Osteocyte (in vitro differentiated cells): ENCODE measurements at places on chromosomes 4 and X. TPM values are rescaled to one million over a fixed set of nuclear protein-coding genes. Genes with fewer than 3 reads are reported as not detected.

DNA sequence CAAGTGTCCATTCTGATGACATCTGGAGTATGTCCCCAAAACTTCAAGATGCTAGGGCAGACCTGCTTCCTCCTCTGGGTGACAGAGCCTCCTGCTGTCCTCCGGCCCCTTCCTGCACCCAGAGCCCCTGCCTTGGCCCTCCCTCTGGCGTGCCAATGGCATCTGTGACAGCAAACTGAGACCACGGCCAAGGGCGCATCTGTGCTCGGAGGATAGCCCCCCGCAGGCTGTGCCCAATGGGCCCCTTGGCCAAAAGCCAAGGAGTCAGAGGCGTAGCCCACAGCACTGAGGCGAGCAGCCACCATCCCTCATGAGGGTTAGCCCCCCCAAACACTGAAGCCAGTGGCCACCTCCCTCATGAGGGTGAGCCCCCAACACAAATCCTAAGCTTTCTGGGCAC is 7.9 kb downstream of the LRPAP1 start:
- no peak for DNase-seq

The GRIPAP1 gene
- 42.2 and 48.5 TPM in 2 replicates for total RNA-seq

DNA sequence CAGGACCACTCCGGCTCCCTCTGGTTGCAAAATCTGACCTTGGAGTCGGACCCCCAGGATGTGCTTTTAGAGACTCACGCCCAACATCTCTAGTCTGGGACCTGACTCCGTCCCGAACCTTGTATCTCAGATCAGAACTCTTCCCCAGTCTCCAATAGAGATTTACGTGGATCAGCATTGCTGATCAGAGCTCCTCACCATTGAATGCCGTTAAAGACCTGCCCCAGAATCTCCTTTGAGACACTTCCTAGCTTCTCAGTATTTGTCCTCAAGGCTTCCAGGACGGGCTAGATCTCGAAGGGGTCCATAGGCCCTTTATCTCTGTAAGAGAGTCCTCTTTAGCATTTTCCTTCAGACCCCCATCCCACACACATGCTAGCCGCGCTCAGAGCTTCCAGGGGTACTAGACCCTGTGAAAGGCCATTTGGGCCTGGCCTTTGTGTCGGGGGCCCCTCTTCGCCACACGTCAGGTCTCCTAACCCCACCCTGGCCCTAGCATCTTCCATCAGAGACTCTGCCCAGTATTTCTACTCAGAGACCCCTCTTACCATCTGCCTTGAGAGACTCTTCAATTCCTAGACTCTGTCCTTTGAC is 662 bp downstream of the UBA1 start:
- DNase-seq, result no peak

GRCh38 chrX:123013141-123013540 is 170.9 kb upstream of the GRIA3 start:
- DNase-seq, result no peak

- DNase-seq, result no peak
Measured at GRCh38 chrX:153645151-153645550, 1.9 kb upstream of the DUSP9 start.

DNA sequence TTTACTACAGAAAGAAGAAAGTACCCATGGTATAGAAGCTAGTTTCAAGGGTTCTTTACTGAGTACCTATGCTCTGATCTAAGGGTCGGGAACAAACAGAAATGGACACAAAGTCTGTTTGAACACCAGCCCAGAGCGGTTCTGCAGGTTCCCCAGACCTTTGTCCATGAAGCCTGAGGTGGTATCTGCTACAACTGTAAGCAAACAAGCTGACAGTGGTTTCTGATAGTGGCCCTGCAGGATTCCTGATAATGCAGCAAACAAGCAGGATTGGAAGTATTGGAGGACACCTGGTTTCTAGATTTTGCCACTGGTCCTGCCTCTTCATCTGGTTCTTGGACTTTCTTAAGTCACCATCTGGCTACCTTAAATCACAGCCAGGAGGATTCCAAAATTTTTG is 23.7 kb downstream of the SMPX start:
- no peak for DNase-seq

GRCh38 chr4:91359041-91360031 is 944.4 kb upstream of the GRID2 start:
- no peak for DNase-seq

DNA sequence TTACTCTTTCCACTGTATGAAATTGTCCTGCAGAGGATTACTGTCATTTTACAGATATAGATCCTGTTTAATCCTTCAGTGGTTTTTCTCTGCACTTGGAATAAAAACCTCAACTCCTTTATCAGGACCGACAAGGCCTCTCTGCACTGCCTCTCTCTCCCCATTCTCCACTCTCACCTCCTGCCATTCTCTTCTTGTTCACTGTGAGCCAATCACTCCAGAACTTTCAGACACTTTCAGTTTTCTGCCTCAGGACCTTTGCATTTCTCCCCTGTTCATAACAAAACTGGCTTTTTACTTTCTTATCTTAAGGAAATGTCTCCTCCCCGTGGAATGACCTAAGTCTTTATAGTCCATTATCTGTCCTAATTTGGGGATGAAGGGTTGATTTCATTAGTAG is 137.3 kb downstream of the ELOVL6 start:
- DNase-seq, result no peak

The PRDM5 gene
- total RNA-seq, result 9.4 and 10.2 TPM in 2 replicates

DNA sequence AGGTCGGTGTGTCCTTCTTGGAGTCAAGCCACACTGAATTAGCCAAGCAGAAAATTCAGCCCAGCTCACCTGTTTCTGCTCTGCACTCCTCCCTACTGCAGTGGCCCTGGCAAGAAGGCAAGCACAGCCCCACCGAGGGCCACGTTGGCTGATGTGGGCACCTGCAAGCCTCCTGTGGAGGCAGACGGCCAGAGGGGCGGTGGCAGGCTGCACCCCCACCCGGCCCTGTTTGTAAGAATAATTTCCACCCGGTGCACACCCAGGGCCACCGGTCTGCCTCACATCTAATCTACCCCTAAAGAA is 18.8 kb downstream of the PPP2R2C start:
- DNase-seq, result no peak

GRCh38 chr4:183100827-183101226 is 1.8 kb downstream of the WWC2 start:
- no peak for DNase-seq

The DUSP21 gene
- total RNA-seq, result not detected in 2 replicates

DNA sequence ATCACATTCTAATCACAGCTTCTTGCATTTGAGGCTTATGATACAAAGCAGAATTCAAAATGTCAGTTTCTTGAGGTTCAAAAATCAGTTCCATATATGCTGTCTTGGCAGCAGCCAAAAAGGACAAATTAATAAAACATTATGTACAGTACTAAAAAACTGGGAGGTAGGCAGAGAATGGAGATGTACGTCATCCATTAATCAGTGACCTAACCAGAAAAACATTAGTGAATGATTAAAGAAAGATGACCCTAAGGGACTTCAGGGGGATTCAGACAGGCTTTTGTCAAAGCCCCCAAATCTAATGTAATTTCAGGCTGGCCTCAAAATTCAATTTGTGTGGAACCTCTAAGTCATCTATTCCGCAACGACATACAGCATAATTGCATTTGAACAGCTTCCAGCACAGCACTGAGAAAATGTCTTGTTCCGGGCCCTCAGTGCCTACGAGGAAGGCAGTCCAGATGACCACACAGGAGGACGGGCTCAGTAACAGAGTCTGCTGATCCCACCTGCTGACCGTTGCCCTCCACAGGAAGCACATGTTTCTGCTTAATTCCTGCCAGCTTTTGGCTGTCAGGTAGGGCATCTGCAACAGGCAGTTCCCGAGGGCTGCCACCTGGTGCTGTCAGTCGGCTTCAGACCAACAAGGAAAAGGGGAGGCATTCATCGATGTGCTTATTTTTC is 83.8 kb upstream of the HHIP start:
- DNase-seq, result no peak

DNA sequence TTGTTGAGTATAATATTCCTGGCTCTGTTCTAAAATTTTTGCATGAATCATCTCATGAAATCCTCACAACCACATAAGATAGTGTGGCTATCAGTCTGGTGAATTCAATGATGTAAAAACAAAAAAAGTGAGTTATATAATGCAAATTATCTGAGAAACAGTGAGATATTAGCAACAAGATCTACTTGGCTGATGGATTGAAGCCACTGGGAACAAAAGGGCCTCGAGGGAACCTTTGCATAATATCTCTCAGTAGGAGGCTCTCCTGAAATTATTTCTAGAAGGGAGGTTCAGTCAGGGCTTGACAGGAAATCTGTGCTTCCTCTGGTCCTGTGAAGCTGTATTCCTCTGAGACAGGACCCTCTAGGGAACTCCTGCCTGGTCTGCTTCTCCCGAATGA is 30.1 kb upstream of the NUP54 start:
- DNase-seq, result no peak

The SLC4A4 gene
- total RNA-seq, result 31.5 and 37.7 TPM in 2 replicates

The RBM3 gene
- 298 and 325 TPM in 2 replicates for total RNA-seq

DNA sequence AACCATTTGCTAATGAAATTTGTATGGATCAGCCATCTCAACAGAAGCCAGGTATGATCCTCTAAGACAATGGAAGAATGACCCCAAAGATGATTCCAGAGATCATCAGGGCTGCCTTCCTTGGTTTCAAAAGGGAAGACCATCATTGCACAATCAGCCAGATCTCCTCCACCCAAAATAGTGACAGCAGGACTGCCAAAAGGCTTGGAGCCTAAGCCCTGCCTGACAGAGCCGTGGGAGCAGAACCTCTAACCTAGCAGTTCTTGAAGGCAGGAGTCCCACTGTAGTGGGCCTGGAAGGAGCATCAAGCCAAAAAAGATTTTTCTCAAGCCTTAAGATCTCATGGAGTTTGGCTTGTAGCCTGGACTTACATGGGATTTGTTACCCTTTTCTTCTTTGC is 226.0 kb downstream of the RASL11B start:
- DNase-seq, result no peak

DNA sequence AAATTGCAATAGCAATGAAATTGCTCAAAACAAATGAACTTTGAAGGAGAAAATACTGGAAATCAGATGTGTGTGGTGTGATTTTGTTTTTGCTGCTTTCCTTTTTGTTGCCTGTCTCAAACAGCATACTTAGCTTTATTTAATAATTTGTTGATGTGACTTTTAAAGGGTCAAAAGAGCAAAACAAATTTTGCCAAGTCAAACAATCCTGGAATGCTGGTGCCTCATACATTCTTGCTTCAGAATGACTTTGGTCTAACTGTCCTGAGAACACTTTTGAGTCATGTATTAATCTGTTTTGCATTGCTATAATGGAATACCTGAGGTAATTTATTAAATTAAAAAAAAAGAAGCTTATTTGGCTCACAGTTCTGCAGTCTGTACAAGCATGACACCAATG is 3.4 kb downstream of the PF4V1 start:
- DNase-seq, result no peak

GRCh38 chrX:121581885-121582284 is 534.5 kb downstream of the GLUD2 start:
- no peak for DNase-seq

The CACNA1F gene
- total RNA-seq, result not detected in 2 replicates

The CCNB3 gene
- 0.48 and 1.4 TPM in 2 replicates for total RNA-seq

The SGMS2 gene
- 15.6 and 17.1 TPM in 2 replicates for total RNA-seq

- no peak for DNase-seq
Measured at GRCh38 chrX:136643243-136643642, 4.7 kb upstream of the CD40LG start.

DNA sequence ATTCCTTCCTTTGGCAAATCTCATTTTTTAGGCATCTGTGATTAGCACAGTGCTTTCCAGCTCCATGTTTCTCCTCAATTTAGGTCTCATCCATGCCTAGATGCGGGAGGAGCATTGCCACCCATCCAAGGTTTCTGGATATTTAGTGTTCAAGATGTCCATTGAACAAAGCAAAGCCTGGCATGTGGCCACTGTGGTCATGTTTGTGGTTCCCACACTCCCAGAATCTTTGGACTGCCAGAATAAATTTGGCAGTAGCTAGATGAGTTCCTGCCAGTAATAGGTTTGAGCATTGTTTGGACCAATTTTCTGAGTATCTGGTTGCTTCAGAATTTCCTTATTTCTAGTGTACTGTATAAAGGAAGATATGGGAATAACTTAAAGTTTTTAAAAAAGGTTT is 1124.1 kb downstream of the ADGRL3 start:
- DNase-seq, result no peak

- DNase-seq, result no peak
Measured at GRCh38 chrX:49106930-49107329, 16.6 kb downstream of the GPKOW start.

DNA sequence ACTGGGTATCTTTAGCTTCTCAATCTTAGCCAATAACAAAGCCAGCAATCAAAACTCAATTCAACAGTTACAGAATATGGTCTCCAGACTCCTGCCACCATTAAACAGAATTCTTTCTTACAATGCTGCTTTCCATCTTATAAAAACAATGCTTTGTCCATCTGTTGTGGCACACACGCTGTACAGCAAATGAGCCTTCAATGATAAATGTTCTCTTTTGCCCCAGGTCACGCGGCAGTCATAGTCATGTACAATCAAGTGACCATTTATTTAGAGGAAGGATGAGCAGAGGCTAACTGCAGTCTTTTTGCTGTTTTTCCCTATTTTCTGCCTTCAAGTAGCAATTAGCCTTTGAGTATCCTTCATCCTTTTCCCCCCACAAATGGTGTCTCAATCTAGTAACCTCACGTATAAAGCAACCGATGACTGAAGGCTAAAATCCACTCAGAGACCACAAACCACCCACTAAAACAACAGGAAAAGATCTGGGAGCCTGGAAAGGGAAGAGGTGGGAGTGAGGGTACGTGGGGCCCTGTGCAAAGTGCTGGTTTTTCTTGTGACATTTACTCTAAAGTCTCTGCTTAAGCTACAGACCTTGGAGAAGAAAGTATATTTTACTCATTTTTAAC is 24.4 kb downstream of the TRIM2 start:
- DNase-seq, result no peak

- DNase-seq, result no peak
Measured at GRCh38 chr4:6142511-6142910, 57.8 kb downstream of the JAKMIP1 start.

DNA sequence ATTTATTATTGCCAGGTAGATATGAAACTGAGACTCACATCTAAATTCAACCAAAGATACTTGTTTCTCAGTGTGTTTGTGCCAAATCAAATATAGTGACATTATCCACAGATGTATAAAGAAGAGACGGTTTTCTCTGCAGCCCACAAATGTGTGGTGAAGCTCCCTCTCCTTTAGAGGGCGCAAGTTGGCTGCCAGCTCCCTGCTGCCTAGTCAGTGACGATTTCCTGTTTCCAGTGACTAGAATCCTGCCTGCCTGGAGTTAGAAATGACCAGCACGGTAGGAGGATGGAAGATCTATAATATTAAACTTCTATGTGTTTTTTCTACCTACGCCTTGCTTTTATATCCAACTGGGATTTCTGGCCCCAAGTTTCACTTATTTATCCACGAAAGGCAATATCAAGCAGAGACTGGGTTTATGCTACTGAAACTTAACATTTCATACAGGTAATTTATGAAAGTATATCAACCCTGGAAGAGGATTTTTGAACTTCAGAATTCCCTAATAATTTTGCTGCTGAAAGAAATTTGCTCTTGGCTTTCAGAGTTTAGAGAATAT is 1793.7 kb upstream of the TENM3 start:
- DNase-seq, result no peak

The GAGE12H gene
- not detected in 2 replicates for total RNA-seq
